ENCODE measurements at places on chromosomes 1 and 21.

- no peak for DNase-seq
Measured at GRCh38 chr1:100188617-100189016, 10.6 kb upstream of the LRRC39 start.

- DNase-seq: no peak
Measured at GRCh38 chr1:234659538-234659937, 49.6 kb upstream of the IRF2BP2 start.

- no peak for DNase-seq
Measured at GRCh38 chr1:210025870-210026269, 87.9 kb downstream of the SYT14 start.

- DNase-seq: no peak
Measured at GRCh38 chr1:19206947-19207346, 3.1 kb downstream of the UBR4 start.

DNA sequence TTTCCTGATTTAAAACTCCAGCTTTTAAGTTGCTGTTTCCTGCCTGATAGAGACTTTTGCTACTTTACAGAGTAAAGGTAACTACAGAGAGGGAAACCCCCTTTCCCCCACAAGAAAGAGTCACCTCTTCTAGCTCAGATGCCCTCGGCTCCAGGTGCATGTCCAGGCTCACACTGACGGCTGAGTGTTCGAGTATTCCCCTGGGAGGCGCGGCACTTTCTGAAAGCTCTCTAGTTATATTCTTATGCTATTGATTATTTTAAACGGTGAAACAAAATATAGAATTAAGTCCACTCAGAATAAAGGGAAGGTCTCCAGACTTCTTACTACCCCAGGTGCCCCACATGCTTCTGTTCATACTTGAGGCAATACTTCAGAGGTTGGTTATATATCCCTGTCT, 160.3 kb upstream of the FMN2 start:
- no peak for DNase-seq

All from CD4-positive, alpha-beta T cell treated with Interleukin-6 for 4 hours (primary cell).